ENCODE measurements at places on chromosomes 2 and 18.
A peak's percentile ranks its signal among the peaks of the same experiment; 100 is the strongest.

- DNase-seq = peak; percentile 25
Measured at GRCh38 chr2:196927376-196928225, 1.1 kb upstream of the PGAP1 start.

DNA sequence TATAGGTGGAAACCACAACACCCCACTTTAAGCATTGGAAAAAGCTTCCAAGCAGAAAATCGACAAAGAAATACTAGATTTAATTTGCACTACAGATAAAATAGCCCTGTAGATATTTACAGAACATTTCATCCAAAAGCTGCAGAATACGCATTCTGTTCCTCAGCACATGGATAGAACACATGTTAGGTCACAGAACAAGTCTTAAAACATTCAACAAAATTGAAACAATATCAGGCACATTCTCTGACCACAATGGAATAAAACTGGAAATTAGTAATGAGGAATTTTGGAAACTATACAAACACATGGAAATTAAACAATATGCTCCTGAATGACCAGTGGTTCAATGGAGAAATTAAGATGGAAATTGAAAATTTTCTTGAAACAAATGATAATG is 27.8 kb upstream of the XDH start:
- DNase-seq = no peak

DNA sequence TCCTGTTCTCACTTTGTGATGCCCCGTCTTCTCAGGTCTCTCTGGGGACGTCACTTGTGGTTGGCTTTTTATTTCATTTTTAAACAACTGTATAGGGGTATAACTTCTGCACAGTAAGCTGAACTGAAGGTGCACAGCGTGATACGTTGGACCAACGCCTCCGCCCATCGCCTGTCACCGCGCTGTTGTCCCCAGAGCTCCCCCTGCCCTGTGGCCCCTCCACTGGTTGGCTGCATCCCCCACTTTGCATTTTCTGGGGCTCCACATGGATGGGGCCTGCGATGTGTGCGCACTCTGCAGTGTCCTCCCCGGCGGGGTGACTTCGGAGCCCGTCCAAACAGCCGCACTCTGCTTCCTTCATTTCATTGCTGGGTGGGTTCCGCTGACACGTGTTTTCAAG is 14.3 kb downstream of the GPR35 start:
- DNase-seq = no peak

DNA sequence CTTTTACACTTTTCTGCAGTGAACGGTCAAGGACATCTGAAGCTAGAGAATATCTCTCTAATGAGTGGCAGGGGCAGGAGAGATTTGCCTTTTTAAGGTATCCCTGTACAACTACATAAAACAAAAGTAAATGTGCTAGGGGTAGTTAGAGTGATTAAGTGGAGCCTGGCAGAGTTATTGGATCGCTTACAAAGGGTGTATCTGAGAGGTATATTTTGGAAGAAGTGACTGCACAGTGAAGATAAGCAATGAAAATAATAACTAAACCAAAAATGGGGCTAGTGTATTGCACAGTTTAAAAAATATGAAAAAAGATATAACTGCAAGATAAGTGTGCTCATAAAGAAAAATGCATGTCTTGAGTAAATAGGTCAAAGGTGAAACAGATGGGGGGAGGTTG is 193.5 kb upstream of the EPC2 start:
- no peak for DNase-seq

GRCh38 chr2:41913311-41913710 is 134.5 kb upstream of the PKDCC start:
- no peak for DNase-seq

DNA sequence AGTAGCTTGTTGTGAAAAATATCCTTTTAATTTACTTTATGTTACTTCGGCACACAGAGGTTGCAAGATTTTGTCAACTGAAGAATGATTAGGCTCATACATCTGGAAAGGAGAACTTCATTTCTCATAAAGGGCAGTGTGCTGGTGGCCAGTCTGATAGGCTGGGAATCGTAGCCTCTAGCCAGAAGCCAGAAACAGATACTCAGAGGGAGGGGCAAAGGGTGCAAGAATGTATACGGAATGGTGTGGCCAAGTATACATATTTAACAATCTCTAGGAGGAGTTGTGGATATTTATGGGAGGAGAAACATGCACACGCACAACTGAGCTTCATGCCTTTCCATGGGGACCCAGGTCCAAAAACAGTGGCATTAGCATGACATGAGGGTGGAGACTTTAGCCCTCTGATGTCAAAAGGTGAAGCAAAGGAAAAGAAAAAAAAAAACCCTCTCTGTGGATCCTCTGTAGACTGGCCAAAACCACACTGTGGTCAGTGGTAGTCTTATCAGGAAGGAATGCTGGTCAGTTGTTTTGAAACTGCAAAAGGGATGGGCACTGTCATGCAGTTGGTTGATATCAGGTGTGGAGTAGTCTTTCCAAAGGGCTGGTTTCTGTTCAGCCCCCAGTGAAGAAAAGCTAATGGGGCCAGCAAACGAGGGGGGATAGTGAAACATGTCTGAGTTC is 34.9 kb upstream of the APCDD1 start:
- DNase-seq = no peak

- DNase-seq = no peak
Measured at GRCh38 chr18:79792988-79793355, 4.8 kb upstream of the KCNG2 start.

- DNase-seq = no peak
Measured at GRCh38 chr2:71511776-71512175, 58.4 kb downstream of the DYSF start.

GRCh38 chr2:239216614-239217273 is 184.1 kb downstream of the HDAC4 start:
- DNase-seq = peak; percentile 16

DNA sequence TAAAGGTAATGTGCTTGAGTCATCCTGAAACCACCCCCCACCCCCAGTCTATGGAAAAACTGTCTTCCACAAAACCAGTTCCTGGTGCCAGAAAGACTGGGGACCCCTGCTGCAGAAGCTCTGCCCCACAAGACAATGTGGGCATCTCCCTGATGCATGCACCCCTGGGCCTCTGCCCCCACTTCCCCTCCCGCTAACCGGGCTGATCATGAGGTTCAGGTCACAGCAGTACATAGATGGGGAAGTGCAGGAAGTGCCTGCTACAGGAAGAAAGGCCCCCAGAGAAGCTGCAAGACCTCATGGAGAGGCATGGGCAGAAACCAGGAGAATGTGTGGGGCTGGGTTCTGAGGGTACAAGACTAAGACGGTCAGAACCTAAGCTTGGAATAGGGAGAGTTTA is 243.4 kb upstream of the ID2 start:
- no peak for DNase-seq

- DNase-seq = no peak
Measured at GRCh38 chr2:176845718-176846117, 366.9 kb upstream of the HNRNPA3 start.

GRCh38 chr2:235116885-235117492 is 165.2 kb downstream of the SH3BP4 start:
- DNase-seq = no peak

GRCh38 chr2:45259138-45259537 is 249.9 kb upstream of the SIX2 start:
- DNase-seq = no peak

GRCh38 chr2:6525475-6525964 is 340.2 kb downstream of the CMPK2 start:
- DNase-seq = no peak

DNA sequence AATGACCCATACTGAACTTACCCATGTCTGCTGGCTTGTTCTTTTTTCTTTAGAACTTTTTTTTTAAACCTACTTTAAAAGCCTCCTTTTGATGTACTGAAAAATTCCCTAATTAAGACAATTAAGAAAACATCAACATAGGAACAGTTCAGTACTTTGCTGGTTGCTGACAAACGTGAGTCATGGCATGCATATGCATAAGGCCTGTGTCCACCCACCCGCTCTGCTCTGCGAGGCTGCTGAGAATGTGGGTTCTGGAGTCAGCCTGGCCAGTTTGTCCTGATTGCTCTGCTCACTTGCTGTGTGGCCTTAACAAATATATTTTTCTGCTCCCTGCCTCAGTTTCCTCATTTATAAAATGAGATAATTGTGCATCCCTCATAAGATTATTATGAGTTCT is 27.3 kb downstream of the LAMA3 start:
- DNase-seq = no peak

DNA sequence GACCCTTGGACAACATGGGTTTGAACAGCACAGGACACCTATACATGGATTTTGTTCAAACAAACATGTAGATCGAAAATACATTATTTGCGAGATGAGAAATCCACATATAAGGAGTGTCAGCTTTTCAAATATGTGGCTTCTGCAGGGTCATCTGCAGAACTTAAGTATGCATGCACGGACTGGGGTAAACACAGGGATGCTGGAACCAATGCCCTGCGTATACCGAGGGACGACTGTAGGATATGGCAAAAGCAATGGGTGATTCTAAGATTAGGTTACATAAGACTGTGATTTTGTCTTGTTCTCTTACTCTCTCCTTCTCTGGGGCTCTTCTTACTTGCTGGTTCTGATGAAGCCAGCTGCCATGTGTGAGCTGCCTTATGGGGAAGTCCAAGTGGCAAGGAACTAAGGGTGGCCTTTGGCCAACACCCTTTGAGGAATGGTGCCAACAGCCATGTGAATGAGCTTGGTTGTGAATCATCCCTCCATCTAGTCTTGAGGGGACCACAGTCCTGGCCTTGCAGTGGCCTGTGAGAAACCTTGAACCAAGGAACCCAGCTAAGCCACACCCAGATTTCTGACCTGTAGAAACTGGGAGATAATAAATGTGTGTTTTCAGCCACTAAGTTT is 66.5 kb downstream of the EVA1A start:
- DNase-seq = no peak

DNA sequence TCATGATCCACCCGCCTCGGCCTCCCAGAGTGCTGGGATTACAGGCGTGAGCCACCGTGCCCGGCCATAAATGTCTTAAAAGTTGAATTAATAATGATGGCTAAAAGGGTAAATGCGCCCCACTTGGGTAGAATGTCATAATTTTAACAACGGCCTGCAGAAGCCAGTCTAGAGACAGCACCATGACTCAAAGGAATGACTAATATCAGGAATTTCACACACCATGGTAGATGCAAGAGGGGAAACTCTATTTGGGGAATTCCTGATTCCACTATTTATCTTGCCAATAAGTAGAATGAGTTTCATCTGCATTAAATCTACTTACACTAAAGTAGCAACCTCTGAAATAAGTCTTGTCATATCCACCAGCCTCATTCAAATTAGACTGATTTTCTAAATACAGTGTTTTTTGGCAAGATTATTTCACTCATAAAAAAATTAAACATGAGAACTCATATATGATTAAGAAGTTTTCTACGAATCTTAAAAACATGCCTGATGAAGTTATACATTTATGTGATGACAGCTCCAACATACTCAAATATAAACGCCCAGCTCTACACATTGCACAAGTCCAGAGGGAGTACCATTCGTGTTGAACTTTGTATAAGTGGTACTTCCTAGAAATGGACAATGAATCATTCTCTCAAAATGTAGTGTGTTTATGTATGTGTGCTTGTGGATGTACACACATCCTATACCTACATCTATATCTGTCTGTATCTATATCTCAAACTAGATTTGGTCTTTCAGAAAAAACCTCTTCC is 309.7 kb downstream of the IRS1 start:
- DNase-seq = no peak

DNA sequence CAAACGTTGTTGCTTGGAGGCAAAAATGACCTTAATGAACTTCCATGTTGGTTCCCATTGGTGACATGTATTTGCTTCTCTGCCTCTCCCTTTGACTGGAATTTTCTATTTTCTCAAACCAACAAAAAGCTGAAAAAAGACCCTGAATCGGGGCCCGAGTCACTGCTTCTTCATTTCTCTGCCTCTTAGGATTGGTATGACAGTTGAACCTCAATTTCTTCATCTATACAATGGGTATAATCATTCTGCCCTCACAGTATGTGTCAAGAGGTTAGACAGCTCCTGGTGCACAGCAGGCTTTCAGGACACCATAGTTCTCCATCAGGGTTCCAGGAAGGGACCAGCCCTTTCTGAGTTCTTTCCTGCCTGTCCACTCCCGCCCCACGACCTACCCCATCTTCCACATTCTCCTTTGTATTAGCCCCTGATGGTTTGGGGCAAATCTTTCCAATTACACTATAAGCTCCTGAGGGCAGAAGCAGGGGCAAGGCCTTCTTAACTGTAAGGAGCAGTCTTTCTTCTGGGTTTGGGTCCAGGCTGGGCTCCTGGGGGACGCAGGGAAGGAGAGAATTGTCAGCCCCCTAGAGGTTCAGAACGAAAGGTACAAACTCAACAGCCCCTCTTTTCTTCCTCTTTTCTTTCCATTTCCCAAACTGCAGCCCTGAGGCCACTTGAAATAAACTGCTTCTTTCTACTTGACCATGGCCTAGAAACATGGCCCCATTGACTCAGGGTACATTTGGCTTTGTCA is 6.3 kb upstream of the PKDCC start:
- no peak for DNase-seq

DNA sequence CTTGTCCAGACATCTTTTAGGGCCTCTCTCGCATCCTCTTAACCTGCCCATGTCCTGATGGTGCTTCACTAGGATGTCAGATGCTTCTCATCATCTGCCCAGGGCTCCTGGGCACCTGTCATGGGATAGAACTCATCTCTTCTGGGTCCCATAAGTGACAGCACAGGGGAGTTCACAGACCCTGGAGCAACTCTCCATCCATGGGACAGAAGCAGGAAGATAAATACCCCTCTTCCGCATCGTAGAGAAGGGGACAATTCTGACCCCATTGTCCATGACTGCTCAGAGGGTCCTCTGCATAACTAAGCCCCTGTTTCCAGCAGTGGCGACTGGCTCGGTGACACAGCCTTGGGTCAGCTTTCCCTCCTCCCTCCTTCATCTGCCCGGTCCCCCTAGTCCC is 82.3 kb downstream of the TWIST2 start:
- no peak for DNase-seq

DNA sequence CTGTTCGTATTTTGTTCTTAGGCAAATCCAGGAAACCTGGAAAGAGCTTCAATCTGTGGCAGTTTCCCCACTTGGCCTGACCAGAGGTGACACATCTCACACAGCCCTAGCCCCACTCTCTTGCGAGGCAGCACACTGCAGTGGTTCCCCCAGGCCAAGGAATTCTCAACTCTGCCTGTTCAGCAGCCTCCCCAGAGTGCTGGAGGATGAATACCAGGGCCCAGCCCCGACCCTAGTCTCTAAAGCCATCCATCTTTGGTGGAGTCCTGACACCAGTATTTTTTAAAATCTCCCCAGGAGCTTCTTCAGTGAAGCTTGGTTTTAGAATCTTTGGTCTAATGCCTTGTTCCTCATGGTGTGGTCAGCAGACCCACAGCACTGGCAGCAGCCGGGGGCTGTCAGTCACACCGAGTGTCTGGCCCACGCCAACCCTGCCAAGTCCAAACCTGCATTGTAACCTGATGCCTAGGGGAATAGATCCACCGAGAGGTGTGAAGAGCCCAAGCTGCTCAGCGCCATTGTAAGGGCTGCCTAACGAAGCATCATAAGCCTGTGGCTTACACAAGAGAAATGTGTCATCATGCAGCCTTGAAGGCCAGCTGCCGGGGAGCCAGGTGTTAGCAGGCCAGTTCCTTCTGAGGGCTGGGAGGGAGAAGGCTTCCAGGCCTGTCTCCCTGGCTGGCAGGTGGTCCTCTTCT is 428.7 kb upstream of the ID2 start:
- DNase-seq = no peak

All from stimulated activated CD4-positive, alpha-beta T cell treated with anti-CD3 and anti-CD28 coated beads, Interleukin-12 subunit alpha, Interleukin-12 subunit beta, amount 100 ng/mL, for 48 hours (primary cell).